ENCODE measurements at places on chromosomes 5 and 9. TPM values are rescaled to one million over a fixed set of nuclear protein-coding genes. Genes with fewer than 3 reads are reported as not detected.

PCDHB1 gene
- not detected for total RNA-seq

IL31RA gene
- total RNA-seq = not detected

PRSS3 gene
- not detected for total RNA-seq

PCDHGA12 gene
- total RNA-seq = 0.10 TPM

DNA sequence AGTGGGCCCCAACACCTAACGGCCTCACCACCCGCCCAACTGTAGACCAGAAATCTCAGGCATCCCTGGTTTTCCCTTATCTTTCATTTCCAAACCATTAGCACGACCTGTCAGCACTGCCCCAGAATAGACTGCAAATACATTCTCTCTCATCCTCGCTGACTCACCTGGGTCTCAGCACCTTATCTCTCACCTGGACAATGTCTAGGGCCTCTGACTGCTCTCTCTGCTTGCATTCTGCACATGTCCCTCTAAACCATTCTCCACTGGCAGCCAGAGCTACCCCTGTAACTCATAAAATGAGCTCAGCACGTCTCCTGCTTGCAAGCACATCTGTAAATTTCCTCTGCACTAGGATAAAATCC, 12.7 kb downstream of the CKMT2 start:
- no peak for DNase-seq

DNA sequence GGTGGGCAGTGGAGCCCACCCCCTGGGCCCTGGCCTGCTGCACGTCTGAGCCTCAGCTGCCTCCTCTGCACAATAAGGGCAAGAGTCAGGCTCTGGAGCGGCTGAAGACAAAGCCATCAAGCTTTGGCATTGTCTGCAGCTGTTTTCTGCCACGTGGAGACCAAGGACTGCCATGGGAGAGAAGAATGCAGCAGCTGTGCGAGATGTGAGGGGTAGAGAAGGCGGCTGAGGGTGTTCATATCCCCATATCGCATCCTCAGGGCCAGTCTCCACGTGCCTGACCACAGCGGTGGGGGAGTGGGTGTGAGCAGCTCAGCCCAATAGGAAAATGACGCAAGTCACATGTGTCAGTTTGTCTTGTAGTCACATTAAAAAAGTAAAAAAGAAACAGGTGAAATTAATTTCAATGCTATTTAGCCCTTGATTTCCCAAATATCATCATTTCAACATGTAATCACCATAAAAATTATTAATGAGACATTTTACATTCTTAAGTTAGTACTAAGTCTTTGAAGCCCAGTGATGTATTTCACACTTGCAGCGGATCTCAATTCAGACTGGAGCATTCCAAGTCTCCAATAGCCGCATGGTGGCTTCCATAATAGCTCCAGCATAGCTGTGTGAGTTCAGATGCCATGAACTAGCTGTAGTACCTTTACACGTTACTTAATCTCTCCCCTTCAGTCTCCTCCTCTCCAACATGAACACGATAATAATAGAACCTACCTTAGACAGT, 6.6 kb downstream of the C1QTNF2 start:
- DNase-seq = no peak

GRCh38 chr5:135397084-135397483, 1.9 kb downstream of the MACROH2A1 start:
- DNase-seq = no peak

DNA sequence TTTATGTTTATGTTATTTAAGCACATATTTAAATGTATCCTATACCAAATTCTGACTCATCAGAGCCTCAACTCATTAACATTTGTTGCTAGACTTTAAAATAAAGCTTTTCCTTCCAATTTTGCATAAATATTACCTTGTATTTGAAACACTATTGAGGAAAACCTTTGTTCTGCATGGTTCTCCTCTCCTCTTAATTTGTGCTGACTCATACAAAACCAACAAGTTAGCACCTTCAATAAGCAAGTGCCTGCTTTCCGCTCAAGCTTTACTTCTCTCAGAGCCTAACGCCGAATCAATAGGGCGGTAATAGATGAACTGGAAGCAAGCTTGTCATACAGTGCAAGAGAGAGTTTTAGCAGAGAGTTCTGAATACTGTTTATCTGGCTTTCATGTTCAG, 7.9 kb downstream of the AMACR start:
- DNase-seq = no peak

GRCh38 chr9:107739601-107740082, 250.1 kb upstream of the KLF4 start:
- DNase-seq = no peak

DNA sequence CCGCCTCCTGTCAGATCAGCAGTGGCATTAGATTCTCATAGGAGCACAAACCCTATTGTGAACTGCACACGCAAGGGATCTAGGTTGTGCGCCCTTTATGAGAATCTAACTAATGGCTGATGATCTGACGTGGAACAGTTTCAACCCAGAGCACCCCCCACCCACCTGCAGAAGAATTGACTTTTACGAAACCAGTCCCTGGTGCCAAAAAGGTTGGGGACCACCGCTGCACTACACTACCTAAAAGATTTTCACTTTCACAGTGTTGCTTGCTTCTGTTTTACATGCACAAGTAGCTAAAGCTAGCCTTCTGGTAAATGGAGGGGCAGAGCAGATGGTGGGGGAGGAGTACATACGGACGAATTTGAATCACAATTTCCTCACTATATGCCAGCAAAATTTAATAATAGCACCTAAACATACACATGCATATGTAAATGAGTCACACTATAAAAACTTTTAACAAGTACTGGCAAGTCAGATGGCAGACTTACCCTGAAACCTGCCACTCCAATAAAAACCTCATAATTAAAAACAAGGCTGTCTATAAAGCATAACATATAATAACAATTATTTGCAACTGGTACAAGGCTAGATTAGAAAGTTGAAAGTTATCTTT, 24.0 kb upstream of the CDKN2B start:
- DNase-seq = no peak

Data from activated naive CD4-positive, alpha-beta T cell treated with anti-CD3 and anti-CD28 coated beads, Interleukin-2, amount 50 U/mL, for 72 hours (primary cell).